Natural killer cell (primary cell): ENCODE measurements at places on chromosomes 16 and 17. TPM values are rescaled to one million over a fixed set of nuclear protein-coding genes. Genes with fewer than 3 reads are reported as not detected.

The SMTNL2 gene
- total RNA-seq: not detected

The RBFOX1 gene
- total RNA-seq: not detected

The COQ7 gene
- total RNA-seq: 16.3 TPM

The DVL2 gene
- 66.6 TPM for total RNA-seq

The PYY gene
- total RNA-seq: not detected

The NRN1L gene
- total RNA-seq: 0.70 TPM

The DNAAF1 gene
- total RNA-seq: 2.9 TPM

The SPNS3 gene
- 1.2 TPM for total RNA-seq

The CCL7 gene
- total RNA-seq: not detected

The KRT12 gene
- total RNA-seq: not detected

The UBALD1 gene
- total RNA-seq: 53.6 TPM

The GLP2R gene
- not detected for total RNA-seq

The RNF167 gene
- 177 TPM for total RNA-seq

The WNT9B gene
- not detected for total RNA-seq

The GNG13 gene
- total RNA-seq: not detected

The AP2B1 gene
- 139 TPM for total RNA-seq

The CCDC200 gene
- total RNA-seq: 0.64 TPM

The ZFPM1 gene
- total RNA-seq: 56.3 TPM

The PRM2 gene
- not detected for total RNA-seq

The SRCIN1 gene
- not detected for total RNA-seq

The CMTM2 gene
- total RNA-seq: 1.6 TPM

The TNFRSF13B gene
- total RNA-seq: 0.89 TPM

The DYNLRB2 gene
- total RNA-seq: not detected

The NPIPB8 gene
- total RNA-seq: 3.7 TPM

The ELMO3 gene
- total RNA-seq: 2.3 TPM

The OTOA gene
- not detected for total RNA-seq
